ENCODE measurements at places on chromosomes 6 and 20. TPM values are rescaled to one million over a fixed set of nuclear protein-coding genes. Genes with fewer than 3 reads are reported as not detected.

DNA sequence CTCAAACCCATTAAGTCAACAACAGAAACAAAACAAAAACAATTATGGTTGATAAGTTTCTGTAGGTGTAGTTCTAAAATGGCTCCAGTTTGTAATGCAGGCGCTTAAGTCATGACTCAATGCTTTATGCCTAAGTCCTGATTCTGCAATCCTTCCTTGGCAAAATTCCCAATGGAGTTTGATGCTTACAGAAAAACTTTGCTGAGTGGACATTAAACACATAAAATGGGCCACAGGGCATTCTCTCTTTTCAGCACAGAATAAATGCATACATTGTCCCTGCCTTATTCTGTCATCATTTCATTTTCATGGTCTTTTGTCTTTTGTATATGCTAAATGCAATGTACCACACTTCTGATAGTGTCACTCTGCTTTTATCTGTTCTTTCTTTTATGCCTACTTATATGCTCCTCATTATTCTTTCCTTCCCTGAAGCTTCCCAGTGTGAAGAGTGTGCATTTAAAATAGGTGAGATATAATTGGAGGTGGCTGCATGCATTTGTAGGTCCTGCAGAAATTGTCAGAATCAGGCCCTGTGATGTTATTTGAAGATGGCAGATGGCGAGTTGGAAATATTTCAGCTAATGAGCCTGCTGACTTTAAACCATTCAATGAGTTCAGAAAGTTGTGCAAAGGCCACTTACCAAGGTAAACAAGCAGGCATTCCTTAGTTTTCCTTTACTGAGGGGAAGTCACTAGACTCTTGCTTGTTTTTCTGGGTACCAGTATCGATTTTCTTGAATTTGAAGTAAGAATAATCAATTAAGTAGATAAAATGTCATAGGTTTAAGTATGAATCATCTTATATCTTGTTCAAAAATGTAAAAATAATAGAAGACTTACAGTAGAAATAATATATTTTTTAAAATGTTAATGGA, 313.1 kb downstream of the TRDN start:
- no peak for ATAC-seq

GRCh38 chr6:152750694-152751093, at the start of gene VIP:
TSS of gene VIP (plus strand) at chr6:152750797. CDS start at chr6:152752178, 1,381 bp downstream.
- ATAC-seq = peak; percentile 57

- no peak for ATAC-seq
Measured at GRCh38 chr20:56552911-56553629, 20.0 kb downstream of the FAM209B start.

GRCh38 chr6:112013051-112013450, 40.9 kb upstream of the CCN6 start:
- ATAC-seq = no peak

DNA sequence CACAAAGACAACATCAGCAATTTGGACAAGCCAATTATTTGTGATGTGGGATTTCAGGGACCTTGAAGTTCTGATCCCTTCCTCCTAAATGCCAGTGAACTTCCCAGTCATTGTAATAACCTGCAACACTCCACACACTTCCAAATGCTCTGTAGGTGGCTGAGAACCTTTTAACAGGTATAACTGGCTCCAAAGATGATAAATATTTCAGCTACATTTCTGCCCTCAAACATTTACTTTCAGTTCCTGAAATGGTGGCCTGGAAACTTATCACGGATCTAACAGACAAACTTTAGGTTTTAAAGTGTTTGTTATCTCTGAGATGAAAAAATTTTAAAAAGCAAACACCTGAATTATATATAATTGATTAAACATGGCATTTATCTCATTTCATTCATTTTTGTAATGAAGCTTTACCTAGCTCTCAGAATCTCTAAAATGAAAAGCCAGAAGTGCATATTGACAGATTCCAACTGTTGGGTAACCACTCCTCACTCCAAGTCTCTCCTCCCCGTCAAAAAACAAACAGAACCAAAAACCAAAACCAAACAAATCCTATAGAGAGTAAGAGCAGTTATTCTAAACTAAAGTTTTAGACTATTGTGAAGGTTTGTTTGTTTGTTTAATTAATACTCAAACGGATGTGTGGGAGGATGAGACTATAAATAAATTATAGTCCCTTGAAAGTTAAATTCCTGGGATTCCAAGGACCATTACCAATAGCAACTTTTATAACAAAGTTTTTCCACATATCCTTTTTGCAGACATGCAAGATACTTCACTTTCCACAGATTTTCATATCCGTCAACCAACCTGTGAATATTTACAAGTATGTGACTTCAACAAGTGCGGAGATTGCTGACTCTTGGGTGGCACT, 12.4 kb upstream of the KIAA0408 start:
- no peak for ATAC-seq

- ATAC-seq = peak; percentile 84
Measured at GRCh38 chr6:88982720-88983119, 19.3 kb upstream of the RNGTT start.

- peak; percentile 14 for ATAC-seq
Measured at GRCh38 chr20:23776067-23776771, 25.5 kb upstream of the CST1 start.

DNA sequence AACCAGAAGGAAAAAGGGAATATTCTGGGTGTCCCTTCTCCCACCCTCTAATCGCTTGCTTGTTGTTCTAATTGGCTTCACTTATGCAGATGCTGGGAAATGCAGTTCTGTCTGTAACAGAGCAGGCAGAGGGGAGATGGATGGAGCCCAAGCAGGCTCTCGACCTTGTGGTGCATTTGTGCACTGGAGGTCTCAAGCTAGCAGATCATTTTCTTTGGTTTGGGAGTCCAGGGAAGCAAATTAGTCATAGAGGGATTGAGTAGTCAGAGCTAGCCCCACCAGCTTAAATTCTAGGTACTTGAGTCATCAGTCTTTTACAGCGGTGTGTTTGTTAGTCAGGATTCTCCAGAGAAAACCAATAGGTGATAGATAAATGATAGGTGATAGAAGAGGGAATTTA, 234.7 kb upstream of the ECI2 start:
- peak; percentile 46 for ATAC-seq

GRCh38 chr6:54929245-54929909, 82.8 kb downstream of the FAM83B start:
- no peak for ATAC-seq

- ATAC-seq = no peak
Measured at GRCh38 chr6:91276315-91276714, 689.4 kb upstream of the MAP3K7 start.

DNA sequence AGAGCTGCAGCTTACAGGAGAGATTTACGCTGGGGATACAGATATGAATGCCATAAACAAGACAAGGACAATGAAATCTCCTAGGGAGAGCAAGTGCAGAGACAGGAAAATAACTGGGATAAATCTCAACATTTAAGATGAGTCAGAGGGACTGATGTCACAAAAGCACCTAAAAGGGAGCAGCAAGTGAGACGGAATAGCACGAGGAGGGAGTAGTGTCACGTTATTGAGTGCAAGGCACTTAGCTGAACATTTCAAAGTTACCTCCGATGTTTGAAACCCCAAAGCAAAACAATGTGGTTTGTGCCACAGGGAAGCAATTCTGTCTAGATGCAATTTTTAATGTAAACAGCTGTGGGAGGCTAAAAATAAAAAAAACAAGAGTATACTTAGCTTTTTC, 1131.7 kb upstream of the EYS start:
- no peak for ATAC-seq

- ATAC-seq = no peak
Measured at GRCh38 chr6:75296811-75297779, 12.5 kb upstream of the TMEM30A start.

DNA sequence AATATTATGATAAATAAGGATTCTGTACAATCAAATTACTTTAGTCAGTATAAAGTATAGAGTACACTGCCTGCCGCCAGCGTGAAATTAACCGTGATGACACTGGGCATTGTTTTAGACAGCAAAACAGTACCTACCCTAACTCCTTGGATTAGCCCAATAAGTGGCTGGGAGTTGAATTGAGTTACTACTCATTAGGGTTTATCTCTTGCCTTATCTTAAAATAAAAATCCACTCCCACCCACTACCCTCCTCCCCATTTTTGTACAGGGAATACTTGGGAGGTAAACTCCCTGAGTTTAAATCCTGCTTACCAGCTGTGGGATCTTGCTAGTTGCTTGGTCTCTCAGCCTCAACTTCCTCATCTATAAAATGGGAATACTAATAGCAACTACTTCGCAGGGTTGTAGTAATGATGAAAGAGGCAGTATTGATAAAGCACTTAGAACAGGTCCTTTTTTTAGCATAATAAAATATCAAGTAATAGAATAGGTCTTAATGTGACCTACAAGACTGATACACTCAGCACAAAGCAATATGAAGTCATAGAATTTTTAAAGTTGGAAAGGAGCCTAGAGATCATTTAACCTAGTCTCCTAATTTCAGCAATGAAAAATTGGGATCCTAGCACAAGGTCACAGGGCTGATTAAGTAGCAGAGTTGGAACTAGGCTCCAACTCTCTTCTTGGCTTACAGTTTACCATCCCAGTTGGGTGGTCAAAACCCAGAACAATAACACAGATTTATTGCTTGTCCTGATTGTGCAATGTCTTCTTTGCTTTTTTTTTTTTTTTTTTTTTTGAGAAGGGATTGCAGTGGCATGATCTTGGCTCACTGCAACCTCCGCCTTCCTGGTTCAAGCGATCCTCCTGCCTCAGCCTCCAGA, 23.8 kb downstream of the PHACTR2 start:
- ATAC-seq = no peak

DNA sequence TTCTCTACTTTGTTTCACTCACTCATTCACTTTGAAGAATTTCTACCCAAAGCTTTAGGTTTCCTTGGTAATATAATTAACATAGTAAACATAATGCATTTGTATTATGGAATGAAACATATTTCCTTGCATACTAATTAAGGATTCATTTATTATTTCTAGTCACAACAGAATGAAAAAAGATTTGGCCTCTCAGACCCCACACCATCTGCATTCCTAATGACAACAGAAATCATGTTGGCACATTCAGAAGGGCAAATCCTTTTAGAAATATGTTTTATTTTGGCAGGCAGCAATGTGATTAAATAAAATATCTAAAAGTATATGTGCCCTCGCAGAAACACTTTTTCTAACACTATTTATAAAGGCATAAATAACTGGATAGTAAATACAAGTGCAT, 163.4 kb downstream of the HTR1B start:
- no peak for ATAC-seq

DNA sequence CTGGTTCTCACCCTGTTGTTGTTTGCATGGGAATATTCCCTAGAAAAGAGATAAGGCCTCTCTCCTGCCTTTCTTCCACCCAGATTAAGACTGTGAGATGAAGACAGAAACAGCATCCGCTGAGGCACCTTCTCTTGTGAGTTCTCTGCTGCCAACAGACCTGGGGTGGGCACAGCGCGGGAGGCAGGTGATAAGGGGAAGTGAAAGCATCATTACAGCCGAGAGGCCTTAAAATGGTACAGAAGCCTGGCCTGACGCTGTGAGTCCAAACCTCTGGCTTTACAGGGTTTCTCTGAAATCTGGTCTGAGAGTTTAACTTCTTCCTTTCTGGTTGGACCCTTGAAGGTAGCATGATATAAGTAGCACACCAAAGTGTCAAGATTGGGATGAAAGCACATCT, 21.0 kb upstream of the IYD start:
- no peak for ATAC-seq

DNA sequence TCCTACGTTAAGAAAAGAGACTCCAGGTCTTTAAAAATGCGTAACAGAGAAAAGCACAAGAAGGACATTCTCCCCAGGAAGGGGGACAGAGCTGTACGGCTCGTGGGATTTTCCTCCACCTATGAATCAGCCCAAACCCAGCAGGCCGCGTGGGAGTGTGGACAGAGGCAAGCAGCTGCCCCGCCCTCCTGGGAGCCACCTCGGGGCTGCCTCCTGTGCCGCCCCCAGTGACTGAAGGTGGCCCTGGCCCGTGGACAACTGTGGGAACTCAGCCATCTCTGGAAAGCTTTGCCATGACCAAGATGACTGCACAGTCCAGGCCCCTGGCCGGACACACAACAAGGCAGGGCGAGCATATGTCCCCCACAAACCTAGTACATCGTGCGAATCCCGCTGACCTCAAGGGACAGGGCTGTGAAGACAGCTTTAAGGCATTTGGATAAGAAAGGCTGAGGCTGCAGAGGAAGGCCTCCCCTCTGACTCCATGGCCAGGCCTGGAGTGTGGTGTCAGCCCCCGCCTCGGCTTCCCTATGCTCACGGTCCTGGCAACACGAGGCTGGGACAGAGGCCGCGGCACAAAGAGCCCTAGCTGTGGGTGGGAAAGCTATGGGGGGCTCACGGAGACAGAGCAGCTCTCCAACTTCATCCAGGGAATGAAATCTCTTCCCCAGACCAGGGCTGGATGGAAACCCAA, 26.9 kb downstream of the PXDC1 start:
- ATAC-seq = peak; percentile 4

- ATAC-seq = no peak
Measured at GRCh38 chr20:54029176-54029575, 41.2 kb downstream of the BCAS1 start.

DNA sequence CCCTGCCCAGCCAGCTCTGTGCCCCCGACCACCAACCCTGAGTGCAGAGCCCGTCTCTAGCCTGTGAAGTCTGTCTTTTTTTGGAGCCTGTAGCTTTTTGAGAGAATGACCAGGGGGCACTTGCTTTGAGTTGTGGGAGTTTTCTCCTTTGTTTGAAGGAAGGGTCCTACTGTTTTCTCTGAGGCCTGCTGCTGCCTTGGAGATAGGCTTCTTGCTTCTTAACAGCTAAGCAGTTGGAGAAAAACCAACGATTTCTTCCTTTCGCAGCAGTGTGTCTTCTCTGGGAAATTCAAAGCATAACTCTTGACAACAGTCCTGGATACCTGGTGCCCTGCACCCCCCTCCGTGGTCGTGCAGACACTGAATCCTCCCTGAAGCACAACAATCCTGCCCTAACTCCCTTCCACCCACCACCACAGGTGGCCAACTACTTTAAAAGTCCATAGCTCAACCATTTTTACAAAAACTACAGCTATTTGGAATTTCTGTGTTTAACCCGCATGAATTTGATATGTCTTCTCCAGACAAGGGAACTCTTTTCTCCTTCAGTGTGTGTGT, 61.0 kb downstream of the FAM50B start:
- no peak for ATAC-seq

DNA sequence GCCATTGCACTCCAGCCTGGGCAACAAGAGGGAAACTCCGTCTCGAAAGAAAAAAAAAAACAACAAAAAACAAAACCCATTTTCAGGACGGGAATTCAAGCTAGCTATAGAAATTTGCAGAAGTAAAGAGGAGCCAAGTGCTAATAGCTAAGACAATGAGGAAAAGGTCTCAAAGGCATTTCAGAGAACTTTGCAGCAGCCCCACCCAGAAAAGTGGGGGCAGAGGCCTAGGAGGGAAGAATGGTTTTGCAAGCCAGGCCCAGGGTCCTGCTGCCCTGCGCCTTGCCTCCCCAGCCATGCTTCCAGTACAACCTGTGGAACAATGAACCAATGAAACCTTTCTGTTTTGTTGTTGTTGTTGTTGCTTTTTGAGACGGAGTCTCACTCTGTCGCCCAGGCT, 38.3 kb upstream of the SAMHD1 start:
- ATAC-seq = no peak

- ATAC-seq = peak; percentile 98
Measured at GRCh38 chr6:16947375-16948015, 154.4 kb upstream of the STMND1 start.

Gene IL17A
- not detected for total RNA-seq

Gene FHL5
- 0.14 TPM for total RNA-seq

Gene CPXM1
- total RNA-seq = 0.84 TPM

Gene NR2E1
- not detected for total RNA-seq

Gene MCCD1
- total RNA-seq = not detected

Gene LHFPL5
- total RNA-seq = not detected

Gene NFKBIE
- 7.4 TPM for total RNA-seq

Gene PMEPA1
- 5.9 TPM for total RNA-seq

Gene MATN4
- not detected for total RNA-seq

Gene GSTA3
- total RNA-seq = not detected

Gene HMGN4
- 43.6 TPM for total RNA-seq

Gene RIPOR2
- total RNA-seq = 17.7 TPM

Gene TMEM170B
- total RNA-seq = 20.7 TPM

Data from motor neuron (in vitro differentiated cells).